ENCODE measurements at places on chromosomes 6 and 20.
A peak's percentile ranks its signal among the peaks of the same experiment; 100 is the strongest.

- DNase-seq: peak; percentile 50
Measured at GRCh38 chr20:45407067-45407745, 883 bp upstream of the DBNDD2 start.

DNA sequence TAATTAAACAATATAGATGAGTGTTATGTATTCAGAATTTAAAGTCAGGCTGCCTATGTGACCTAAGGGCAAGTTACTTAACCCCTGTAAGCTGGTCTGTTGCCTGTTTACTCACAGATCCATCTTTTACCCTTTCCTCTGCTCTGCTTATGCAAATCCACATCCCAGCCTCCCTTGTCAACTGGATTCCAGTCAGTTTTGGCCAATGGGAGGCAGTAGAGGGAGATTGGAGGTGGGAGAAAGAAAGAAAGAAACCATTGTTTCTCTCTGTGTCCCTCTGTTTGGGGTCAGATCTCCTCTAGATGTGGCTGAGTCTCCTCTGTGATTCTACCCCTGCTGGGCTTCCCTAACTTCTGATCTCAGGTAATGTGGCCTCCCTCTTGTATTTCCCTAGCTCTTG is 266.8 kb upstream of the PLN start:
- no peak for DNase-seq

DNA sequence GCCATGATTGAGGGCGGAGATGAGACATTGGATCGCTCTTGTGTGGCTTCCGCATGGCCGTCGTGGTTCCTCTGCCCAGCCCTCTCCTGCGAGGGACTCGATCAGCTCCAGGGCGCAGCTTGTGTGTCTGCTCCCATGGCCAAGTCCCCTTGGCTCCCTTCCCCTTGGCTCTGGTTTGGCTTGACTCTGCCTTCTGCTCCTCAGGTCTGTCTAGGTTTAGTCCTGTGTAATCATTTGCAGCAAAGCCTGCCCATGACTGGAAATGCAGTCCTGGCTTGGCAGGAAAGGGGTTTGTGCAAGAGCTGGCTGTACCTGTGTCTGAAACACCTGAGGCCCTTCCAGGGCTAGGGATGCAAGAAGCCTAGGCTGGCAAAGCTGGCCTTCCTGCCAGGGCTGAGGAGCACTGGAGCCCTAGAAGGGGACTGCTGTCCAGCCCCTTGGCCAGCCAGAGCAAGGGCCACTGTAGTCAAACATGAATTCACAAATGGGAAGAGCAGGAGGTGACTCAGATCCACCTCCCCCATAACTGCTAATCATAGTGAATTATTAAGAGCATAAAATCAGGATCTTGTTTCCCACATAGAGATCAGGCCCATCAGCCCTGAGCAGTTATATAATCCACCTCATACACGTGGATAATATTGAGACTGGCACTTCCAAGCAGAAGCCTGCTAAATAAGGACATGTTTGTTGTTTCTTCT is 196.8 kb downstream of the FARS2 start:
- DNase-seq: no peak

DNA sequence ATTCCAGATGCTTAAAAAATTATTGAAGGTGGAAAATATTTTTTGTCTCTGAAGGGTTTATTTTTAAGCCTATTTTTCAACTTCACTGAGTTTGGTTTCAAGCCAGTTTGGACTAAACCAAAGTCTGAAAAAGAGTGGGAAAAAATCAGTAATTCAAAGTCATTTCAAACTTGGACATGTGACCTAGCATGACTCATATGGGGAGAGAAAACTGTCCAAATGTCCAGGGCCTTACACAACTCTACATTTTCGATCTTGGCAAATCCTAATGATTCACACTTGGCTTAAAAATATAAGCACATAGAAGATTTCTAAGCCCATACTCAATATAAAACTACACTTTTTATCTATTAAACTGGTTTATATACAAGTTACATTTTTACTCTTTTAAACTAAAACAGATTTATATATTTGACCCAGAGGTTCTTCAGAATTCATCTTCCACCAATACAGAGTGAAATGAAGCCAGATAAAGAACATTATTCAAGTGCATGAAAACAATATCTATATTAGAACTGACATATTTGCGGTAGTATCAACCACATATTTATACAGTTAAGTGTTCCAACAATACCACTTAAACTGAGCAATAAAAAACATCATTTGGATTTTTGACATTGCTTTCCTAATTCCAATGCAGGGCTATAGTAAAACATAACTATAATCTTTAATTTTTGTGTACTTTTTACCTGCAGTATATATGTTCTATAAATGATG is 110.3 kb upstream of the TCF21 start:
- DNase-seq: no peak

- no peak for DNase-seq
Measured at GRCh38 chr20:44071526-44072111, 115.4 kb downstream of the JPH2 start.

DNA sequence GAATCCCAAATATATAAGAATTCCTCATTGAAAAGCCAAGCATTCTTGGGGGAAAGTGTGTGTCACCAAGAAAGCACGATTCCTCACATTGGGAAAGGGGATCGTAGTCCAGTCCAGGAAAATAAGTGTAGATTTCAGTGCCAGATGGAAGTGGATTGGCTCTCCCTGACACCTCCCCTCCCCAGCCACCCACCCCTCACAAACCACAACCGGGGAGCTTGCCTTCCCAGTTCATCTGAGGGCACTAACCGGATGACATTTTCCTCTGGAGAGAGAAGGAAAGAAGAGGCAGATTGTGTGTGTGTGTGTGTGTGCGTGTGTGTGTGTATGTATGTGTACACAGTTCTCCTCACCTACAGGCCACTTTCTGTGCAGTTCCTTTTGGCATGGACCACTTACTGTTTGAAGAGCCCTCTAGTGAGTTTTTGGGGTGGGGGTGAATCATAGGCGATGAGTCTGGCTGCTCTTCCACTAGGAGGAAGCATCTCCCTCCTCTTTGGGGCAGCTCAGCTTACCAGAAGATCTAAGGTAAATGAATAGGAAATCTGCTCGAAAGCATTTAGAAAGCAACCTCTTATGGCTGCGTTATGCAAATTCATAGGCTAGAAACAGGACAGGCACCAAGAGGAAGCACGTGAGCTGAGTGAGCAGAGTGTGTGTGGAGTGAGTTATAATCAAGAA is 20.8 kb downstream of the DAAM2 start:
- no peak for DNase-seq

DNA sequence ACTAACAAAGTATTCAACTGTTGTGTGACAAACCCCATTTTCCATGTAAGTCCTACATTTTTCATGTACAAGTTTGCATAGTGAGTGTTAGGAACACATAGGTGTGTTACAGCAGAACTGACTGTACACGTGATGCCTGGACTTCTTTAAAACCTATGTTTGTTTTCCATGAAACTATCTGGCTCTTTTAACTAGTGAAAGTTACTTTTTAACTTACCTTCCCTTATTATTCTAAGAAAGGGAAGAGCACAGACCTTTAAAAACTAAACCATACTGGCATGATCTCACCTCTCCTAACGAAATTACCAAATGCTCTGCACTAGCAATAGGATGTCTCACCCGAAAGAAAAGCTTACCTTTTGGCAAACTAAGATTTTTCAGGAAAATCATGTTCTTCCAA is 87.8 kb downstream of the CENPW start:
- no peak for DNase-seq

- no peak for DNase-seq
Measured at GRCh38 chr6:124522335-124522734, 439.9 kb upstream of the RNF217 start.

DNA sequence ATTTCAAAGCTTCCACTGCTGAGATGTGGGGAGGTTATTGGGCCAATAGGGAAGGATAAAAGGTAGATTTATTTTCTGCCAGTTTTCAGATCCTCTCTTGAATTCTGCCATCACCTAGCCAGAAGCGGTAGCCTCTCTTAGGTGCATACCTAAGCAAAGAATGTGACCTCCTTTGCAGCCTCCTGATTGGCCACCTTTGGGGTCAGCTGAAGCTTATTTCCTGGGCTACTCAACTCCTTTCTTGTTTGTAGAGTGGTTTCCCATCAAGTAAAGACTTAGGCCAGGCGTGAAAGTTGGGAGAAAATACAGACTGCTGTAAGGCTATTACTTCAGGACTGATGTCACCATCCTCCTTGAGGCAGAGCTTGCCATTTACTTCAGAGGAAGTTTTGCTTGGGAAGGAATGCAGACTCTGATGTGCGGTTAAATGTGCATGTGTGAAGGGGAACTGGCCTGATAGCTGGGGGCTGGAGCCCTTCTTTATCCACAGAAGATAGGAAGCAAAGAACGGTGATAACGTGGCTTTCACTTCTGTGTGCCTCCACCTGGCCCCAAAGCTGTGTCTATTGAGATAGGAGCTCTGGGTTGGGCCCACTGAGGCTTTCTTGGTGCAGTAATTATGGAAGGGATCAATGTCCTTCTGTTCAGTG is 70.1 kb downstream of the TRMT11 start:
- no peak for DNase-seq

GRCh38 chr6:117174835-117175360 is 90.5 kb upstream of the VGLL2 start:
- DNase-seq: no peak

GRCh38 chr20:16541226-16541625 is 32.0 kb downstream of the KIF16B start:
- DNase-seq: no peak

GRCh38 chr6:145839653-145840052 is 25.1 kb upstream of the FBXO30 start:
- DNase-seq: no peak

GRCh38 chr6:108810057-108810643 is 38.1 kb upstream of the ARMC2 start:
- no peak for DNase-seq

- no peak for DNase-seq
Measured at GRCh38 chr6:132865364-132865763, 51.0 kb downstream of the RPS12 start.

DNA sequence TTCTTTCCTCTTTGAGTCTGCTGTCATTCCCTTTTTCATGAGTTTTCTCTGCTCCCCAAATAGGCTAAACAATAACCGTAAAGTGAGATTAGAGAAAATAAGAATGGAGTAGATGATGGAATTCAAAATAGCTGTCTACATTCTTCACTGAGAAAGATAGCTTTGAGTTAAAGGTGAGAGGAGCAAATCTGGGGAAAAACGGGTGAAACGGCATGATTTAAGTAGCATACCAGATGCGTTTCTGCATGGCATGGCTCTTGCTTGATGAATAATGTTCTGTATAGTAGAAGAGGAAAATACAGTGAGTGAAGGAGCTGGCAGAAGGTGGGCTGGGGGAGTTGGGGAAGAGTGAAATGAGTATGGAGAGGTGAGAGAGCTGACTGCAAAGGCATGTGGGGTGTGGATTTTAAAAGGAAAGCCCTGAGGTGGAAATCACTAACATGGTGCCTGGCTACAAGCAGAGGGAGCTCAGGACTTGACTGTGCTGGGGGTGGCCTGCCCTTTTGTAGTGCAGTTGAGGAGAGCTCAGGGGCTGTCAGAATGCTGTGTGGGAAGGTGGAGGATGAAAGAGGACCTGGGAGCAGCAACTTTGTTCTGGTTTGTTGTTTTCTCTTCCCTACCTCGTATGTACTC is 8.8 kb downstream of the BICRAL start:
- DNase-seq: no peak

GRCh38 chr20:5719861-5720403 is 30.3 kb upstream of the SHLD1 start:
- no peak for DNase-seq

- peak; percentile 73 for DNase-seq
Measured at GRCh38 chr6:33570806-33571636, 9.1 kb downstream of the BAK1 start.

DNA sequence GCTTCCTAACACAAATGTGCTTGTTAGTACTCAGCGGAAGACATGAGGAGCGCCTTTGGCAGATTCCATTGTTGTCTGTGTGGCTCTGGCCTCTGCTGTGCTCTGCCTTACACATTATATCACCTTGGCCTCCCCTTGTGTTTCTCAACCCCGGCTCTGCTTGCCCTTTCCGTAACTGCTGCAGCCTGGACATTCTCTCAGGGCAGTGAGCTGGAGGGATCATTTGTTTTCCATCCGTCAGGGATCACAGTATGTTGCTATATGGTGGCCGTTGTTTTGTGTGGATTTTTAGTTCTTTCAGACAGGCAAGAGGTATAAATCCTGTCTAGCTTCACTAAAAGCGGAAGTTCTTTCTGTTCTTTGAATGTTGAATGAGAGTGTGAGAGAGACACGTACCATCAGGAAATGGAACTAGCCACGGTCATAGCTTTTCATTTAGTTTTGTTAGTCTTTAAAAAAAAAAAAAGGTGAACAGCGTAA is 175.1 kb downstream of the JARID2 start:
- no peak for DNase-seq

- DNase-seq: no peak
Measured at GRCh38 chr6:127539272-127539671, 20.1 kb upstream of the MTCL3 start.

DNA sequence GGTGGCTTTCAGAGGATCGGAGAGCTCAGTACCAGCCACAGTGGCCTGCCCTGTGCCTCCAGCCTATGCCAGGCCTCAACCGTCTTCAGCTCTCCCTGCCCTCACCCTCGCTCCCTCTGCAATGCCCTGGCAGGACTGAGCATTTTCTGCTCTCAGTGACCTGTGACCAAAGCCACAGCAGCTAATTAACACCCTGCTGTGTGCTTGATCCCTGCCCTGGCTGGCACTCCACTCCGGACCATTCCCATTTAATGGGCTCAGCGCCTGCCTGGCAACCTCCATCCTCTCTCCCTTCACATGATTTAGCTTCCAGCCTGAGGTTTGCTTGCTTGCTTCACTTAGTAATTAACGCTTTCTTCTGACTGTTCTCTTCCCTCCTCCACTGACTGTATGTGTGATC is 287.5 kb downstream of the LRFN2 start:
- DNase-seq: no peak

DNA sequence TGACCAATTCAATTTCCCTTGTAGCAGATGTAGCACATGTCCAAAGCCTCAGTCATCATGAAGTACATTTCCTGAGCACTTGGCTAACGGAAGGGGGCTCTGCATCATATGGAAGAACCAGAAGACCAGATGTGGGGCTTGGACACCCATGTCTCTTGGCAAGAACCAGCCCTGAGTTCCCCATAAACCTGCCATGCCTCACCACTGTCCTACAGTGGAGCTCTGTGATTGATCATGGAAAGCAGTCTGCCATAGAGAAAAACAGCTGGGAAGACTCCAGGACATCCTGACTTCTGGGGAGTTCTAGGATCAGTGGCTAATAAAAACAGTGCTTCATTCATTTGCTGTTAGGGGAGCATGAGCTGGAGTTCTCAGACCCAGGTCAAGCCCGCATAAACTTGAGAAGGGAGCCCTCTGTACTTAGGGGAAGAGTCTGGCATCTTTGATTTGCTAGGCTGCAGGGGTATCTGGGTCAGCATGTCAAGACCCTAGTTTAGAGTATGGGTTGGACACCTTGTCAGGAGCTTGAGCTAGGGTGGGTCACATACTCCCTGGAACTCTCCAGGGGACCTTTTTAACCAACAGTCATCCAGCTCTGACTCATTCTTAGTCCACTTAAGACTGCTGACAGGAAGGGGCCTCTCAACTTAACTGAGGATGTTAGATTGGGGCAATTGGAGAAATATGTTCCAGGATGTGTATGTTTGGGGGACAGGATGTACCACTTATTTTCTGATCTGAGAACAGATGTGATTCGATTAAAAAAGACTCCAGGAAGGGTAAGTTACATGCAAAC is 26.3 kb upstream of the TRAM2 start:
- no peak for DNase-seq

DNA sequence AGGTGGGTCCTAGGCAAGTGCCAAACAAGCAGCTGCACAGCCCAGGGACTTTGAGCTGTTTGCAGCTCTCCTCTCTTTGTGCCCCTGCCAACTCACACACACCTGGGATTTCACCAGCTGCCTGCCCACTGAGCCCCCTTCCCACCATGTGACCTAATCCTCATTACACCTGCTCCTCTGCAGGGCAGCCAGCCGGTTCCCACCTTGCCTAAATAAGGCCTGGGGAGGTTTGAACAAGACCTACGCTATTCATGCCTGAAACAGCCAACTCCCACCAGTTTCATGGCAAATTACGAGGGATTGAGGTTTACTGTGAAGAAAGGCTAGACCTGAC is 92.6 kb upstream of the SOX4 start:
- DNase-seq: no peak
